Islet precursor cell (in vitro differentiated cells): ENCODE measurements at places on chromosomes 13 and 19.

- no peak for DNase-seq
Observed at GRCh38 chr13:31904941-31905824, 126.4 kb upstream of the FRY start.

- DNase-seq, result no peak
Observed at GRCh38 chr19:40449506-40449905, 5.4 kb upstream of the SERTAD3 start.

GRCh38 chr19:35869327-35870123 is 1.2 kb downstream of the APLP1 start:
- peak; percentile 95 for DNase-seq

DNA sequence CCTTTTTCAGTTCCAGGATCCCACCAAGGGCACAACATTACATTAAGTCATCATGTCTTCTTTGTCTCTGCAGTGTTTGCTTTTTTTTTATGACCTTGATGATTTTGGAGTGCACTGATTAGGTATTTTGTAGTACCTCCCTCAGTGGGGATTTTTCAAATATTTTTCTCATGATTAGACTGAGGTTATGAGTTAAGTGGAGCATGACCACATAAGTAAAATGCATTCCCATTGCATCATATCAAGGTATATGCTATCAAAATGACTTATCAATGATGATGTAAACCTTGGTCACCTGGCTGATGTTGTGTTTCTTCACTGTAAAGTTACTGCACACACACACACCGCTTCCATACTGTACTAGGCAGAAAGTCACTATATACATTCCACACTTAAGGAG is 96.7 kb upstream of the TRPC4 start:
- no peak for DNase-seq

GRCh38 chr19:11578258-11579142 is 1.1 kb upstream of the ACP5 start:
- DNase-seq, result no peak

DNA sequence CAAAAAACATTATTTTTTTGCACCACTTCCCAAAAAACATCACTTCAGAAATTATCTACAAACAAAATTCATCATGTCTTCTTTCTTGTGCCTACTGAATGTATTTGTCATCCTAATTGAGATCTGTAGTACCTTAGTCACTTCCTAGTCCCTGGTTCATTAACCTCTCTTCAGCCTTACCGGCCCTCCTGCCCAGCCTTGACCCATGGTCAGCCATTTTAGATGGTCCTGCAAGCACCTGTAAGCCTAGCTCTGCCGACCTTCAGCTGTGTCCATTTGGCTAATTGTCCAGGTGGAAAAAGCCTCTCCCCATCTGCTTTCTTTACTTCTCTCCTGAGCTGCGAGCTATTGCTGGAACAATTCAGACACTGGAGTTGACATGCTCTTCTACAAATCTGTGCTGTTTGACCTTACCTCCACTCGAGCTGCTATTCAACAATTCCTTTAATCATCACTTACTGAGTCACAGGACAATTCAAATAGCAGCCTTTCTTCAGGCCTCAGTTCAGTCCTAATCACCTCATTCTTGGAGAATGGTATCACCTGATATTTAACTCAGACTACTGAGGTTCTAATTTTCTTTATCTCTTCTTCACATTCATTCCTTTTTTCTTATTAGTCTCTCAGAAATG is 882.5 kb downstream of the PCDH9 start:
- DNase-seq, result no peak

- no peak for DNase-seq
Observed at GRCh38 chr13:25171170-25171516, 945 bp downstream of the AMER2 start.

- no peak for DNase-seq
Observed at GRCh38 chr19:10286803-10287737, at the start of gene ICAM4. TSS of gene ICAM4 (plus strand) at chr19:10286955. CDS start at chr19:10287013, 58 bp downstream.

- DNase-seq, result no peak
Observed at GRCh38 chr13:46728777-46729176, 68.2 kb downstream of the ESD start.

DNA sequence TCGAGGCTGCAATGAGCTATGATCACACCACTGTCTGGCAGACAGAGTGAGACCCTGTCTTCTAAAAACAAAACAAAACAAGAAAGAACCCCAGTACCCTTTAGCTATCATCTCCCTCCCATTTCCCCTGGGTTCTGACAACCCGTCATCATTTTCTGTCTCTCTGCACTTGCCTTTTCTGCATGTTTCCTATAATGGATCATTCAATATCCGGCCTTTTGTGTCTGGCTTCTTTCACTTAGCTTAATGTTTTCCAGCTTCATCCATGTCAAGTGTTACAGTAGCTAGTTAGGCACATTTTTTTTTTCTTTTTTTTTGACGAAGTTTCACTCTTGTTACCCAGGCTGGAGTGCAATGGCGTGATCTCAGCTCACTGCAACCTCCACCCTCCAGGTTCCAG is 16.5 kb downstream of the AP2S1 start:
- DNase-seq, result no peak

DNA sequence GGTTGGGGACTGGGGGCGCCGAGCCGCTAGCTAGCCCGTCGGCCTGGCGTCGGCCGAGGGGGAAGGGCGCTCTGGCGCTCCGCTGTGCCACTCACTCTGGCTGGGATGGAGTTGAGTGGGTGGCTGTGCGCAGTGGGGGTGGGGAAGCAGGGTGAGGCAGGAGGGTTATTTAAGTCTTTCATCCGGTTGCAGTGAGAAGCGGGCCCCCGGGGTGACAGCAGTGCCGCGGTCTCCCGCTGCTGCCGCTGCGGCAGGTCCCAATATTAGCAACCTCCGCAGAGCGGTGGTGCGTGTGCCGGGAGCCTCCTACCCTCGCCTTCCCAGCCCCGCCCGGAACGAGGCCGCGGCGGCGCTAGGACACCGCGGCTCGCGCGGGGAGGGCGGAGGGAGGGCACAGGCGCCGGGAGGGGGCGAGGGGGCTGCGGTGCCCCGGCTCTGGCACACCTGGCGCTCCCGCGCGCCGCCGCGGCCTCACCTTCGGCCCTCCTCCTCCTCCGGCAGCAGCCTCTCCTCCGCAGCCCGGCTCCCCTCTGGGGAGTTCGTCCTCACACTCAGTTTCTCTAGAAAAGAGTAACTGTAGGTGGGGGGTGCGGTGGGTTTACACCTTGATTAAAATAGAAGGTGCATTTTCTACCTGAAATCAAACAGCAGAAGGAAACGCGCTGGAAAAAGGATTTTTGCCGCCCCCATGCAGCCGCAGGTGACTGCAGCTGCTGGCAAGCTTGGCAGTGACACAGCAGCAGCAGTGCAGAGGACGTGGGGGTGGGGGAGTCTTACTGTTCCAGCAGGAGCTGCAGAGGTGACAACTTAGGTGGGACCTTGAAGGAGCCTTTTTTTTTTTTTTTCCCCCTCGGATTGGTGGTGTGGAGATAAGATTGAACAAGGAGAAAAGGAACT is 4.5 kb downstream of the FGF9 start:
- peak; percentile 53 for DNase-seq

- DNase-seq, result no peak
Observed at GRCh38 chr13:47420020-47420419, 523.2 kb upstream of the HTR2A start.

DNA sequence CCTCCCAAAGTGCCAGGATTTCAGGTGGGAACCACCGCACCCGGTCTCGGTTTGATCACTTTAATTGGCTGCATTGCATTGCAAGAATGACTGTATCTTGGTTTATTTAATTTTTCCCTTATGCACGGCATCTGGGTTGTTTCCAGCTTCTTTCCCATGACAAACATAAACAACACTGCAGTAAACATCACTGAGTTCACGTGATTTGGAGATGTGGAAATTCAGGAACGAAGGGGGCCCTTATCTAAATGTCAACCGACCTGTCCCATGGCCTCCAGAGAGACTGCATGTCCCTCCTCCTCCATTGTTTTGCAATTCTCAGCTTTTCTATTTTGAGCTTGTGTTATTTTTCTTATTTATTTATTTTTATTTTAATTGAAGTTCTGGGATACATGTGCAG is 14.4 kb upstream of the SULT2B1 start:
- no peak for DNase-seq
